ENCODE measurements at places on chromosomes 3 and 15.

DNA sequence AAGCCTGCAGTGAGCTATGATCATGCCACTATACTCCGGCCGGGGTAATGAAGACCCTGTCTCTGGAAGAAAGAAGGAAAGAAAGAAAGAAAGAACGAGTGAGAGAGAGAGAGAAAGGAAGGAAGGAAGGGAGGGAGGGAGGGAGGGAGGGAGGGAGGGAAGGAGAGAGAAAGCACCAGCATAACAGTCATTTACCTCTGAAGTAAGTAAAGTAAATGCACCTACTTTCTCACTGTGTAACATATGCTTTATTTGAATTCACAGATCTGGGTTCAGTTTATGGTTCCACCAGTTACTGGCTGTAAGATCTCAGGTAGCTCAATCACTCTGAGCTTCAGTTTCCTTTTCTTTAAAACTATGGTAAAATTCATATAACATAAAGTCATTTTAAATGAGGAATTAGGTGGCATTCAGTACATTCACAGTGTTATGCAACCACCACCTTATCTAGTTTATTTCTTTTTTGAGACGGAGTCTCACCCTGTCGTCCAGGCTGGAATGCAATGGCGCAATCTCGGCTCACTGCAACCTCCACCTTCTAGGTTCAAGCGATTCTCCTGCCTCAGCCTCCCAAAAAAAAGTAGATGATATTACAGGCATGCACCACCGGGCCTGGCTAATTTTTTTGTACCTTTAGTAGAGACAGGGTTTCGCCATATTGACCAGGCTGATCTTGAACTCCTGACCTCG lies 16.1 kb upstream of the RAD54L2 start:
- DNase-seq = no peak

DNA sequence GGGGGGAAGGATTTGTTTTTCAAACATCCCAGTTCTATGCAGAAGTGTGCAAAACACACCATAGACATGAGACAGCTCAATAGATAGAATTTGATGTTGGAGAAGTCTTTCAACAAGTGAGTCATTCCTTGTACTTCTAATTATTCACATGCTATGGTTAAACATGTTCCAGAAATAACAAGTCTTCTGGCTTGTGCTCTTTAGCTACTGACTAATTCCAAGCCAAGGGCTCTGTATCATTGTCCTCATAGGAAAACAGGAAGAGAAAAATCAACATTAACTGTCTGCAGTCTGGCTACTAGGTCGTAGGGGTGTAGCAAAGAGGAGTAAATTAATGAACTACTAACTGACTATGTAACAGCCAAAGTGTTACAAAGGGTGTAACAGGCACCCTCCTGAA lies 25.8 kb downstream of the LDHAL6B start:
- DNase-seq = no peak

DNA sequence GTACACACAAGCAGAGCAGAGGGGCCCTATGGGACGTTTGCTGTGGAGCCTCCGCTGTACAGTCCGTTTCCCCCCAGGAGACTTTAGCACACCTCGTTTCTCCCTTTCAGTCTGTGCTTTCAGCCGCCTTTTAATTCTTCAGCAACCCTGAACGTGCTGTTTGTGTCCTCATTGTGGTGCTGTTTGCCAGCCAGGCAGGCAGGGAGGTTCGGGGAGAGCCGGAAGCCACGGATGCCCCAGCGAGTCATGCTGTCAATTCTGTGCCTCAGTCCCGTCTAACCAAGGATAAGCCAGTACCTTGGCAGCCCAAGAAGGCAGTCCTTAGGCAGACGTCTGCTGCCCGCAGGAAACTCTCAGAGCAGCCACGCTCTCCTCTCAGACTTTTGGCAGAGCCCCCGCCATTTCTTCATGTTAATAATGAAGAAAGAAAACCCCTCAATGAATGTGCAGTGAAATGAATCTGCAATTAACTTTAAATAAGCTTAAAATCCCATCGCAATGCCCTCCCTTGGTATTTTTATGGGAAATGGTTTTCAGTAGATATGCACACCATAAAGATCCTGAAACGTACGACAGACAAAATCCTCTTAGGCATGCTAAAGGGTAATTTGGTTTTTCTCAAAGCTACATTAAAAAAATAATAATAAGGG lies 158.6 kb downstream of the UACA start:
- peak; percentile 73 for DNase-seq

DNA sequence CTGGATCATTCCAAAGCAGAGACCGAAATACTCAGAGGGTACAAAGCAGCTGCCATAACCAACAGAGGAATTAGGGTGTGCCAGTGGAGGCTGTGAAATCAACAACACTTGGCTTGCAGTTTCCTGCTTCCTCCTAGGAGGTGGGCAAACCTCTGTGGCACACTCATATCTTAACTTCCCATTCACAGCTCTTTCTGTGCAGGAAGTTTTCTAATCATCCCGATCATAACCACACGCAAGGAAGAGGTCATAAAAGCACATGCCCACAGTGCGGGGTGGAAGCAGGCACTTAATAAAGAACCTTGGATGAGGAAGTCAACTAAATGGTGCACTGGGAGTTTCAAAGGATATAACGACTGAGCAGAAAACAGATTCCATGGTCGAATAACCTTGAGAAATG lies 5.1 kb downstream of the SCAMP2 start:
- DNase-seq = peak; percentile 88

DNA sequence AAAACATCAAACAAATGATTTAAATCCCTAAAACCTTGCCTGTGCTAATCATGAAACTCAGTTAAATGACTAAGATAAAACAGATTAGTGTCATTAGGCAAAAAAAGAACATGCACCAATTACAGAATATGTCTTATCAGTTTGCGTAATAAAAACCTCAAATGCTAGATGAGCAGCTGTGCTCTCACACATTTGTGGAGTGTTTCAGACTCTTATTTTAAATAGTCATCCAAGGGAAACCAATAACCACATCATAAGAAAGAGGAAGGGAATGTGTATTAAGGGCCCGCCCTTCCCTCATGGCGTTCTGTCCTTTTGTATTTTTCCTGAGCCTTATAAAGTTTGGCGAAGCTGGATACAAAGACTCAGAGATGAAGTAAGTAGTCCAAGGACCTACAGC lies 6.6 kb downstream of the SAMMSON start:
- peak; percentile 2 for DNase-seq

DNA sequence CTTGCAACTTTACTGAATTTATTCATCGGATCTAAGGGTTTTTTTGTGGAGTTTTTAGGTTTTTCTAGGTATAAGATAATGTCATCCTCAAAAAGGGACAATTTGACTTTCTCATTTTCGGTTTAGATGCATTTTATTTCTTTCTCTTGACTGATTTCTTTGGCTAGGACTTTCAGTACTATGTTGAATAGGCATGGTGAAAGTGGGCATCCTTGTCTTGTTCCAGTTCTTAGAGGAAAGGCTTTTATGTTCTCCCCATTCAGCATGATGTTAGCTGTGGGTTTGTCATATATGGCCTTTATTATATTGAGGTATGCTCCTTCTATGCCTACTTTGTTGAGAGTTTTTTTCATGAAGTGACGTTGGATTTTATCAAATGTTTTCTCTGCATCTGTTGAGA lies 106.7 kb downstream of the FAM43A start:
- DNase-seq = no peak

- DNase-seq = no peak
These were observed 464.9 kb downstream of the TAFA4 start for GRCh38 chr3:68467465-68467864.

DNA sequence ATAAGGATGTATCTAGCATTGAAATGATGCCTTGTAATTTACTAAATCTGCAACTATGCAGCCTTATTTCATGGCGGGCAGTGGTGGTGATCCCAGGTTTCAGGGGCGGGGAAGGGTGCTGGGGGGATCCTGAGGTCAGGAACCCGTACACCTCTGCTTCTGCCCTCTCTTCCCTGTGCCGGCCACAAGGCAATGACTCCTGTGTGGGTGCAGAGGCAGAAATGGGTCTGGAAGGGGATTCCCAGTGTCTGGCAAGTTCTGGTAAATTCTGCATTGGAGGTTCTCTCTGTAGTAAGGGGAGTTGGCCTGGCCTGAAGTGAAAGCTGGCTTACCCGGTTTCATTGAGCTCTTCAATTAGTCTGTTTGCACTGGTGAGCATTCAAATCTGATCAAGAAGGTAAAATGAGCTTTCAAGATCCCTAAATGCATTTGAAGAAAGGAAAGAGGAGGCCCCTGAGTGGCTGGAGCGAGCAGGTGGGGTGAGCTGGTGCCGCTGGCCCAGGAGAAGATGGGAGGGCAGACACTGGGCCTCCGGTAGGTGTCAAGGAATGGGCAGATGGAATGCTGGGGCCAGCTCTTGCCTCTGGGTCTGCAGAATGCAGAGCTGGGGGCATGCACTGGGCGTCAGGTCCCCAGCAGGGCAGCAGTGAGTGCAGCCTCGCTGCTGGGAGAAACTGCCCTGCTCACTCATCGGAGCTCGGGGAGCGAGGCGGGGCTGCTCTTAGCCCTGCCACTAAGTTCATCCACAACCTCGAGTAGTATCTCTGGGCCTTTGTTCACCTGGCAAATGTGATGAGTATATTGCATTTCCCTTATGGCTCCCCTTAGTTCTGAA lies 13.7 kb downstream of the NRROS start:
- no peak for DNase-seq

DNA sequence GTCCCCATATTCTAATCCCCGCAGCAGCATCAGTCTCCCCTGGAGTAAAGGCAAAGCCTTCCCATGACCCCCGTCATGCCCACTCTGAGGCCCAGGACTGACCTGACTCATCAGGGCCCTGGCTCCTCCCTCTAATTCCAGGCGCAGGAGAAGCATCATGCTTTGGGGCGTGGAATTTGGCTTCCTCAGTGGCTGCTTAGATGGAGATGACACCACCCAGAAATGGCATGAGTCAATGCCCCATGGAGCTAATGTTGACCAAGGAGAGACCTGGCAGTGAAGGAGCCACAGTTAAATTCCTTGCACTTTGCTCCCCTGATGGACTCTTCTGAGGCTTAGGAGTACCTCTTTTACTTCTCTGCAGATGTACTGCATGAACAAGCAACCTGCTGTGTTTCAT lies 204.2 kb upstream of the PROK2 start:
- no peak for DNase-seq

DNA sequence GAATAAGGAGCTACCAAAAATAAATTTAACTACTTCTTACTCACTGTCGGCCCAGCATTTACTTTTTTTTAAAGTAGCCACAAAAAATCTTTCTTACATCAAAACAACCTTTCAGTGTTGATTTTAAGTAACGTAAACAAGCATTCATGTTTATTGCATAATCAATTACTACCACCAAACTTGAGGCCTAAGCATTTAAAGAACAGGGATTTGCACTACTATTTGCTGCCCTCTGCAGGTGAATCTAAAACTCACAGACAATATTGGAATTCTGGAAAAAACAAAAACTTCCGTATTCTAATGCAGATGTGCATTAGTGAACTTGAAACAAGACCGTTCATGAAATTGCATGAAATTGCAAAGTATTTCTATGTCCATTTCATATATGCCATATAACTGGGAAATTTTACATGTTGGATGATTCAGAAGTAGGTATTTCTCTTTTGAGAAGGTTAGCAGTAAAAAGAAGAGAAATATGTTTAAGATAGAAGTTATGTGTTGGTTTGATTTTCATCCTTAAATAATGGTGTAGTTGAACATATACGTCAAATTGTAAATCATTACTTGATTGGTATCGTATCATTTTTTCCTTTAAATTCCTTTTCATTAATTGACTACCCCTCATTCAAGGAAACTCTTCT lies 55.6 kb downstream of the CGGBP1 start:
- peak; percentile 69 for DNase-seq

GRCh38 chr3:185728630-185729336 lies 96.1 kb downstream of the IGF2BP2 start:
- DNase-seq = peak; percentile 44

DNA sequence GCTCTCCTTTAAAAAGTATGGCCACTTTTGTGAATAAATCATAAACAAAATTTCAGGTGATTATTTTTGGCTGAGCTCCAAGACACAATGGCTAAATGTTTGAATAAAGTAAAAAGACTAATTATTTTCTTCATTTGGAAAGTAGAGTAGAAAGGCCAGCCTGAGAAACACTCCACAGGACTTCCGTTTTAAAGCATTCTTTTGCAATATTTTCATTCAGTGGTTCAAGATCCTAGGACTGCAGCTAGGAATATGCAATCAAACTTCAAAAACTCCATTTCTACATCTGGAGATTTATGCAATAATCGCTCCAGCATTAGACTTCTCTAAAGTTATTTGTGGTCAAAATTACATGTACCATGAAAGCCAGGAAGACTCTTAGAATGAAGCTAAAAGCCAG lies 62.8 kb downstream of the MECOM start:
- DNase-seq = peak; percentile 2

GRCh38 chr3:137988152-137988551 lies 21.8 kb upstream of the CLDN18 start:
- no peak for DNase-seq

DNA sequence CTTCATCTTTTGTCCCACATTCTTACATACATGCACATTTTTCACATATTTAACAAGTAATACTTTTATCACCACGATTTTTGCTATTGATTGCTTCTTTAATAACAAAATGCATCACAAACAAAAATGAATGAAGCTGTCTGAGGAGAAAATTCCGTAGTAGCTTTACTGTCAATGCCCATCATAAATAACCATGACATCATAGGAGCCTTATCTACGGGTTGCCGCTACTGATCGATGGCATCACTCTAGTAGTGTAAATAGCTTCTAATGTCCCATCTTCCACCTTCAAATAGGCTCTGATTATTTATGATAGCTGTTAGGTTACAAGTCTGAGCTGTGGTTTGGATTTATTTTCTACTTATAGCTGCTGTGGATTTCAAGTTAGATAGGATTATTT lies 323.4 kb downstream of the MECOM start:
- DNase-seq = no peak

DNA sequence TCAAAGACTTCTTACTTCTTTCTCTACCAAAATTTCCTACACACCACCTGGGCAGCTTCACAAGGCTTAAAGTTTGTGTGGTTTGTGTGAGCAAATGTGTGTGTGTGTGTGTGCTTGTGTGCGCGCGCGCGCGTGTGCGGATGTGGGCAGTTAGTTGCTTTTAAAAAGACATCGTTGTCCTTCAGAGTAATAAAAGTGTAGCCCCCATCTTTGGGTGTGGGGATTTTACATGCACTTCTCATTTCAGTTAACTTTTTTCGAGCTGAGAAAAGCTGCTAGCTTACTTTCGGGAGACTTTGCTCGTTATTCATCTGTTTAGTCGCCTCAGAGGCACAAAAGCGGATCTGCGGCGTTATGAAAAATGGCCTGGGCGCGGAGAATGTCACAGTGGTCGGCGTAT lies 36.0 kb downstream of the ZIC4 start:
- no peak for DNase-seq

- DNase-seq = no peak
These were observed 152.6 kb upstream of the EPHA3 start for GRCh38 chr3:88954853-88955252.

Measured in NB4 (cell line).